Activated gamma-delta T cell (primary cell): ENCODE measurements at places on chromosomes 3 and 15.

GRCh38 chr3:183991403-183991802, 26.3 kb downstream of the ABCC5 start:
- no peak for DNase-seq

GRCh38 chr3:141089339-141090152, 38.4 kb downstream of the SPSB4 start:
- no peak for DNase-seq

GRCh38 chr3:68271145-68271544, 616.7 kb upstream of the SUCLG2 start:
- DNase-seq: no peak

DNA sequence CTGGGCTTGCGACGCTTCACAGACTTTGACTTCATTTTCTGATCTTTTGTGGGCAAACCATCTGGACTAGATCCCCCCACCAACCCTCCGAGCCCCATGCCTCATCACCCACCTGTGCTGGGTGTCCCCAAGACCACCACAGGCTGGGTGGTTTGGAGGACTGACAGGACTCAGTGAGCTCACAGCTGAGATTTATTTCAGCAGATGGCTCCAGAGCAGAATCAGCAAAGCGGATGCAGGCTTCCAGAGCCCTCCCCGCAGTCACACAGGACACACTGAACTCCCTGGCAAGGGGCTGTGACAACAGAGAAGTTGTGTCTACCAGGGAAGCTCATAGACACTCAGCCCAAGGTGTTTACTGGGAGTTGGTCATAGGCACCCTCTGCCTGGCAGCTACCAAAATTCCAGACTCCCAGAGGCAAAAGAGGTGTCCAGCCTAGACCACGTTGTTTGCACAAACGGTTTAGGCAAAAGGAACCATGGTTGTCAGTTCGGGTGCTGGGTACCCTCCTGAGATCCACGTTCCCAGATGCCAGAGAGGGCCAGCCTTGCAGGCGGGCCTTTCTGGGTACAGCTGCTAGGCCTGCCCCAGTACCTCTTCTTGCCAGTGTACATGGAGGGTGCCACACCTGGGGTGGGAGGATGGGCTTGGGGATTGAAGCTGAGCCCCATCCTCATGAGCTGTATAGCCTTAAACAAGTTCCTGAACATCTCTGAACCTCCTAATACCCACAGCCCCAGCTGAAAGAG, 170.3 kb downstream of the NSMCE3 start:
- no peak for DNase-seq

GRCh38 chr3:60202052-60202726, 1049.1 kb downstream of the FHIT start:
- DNase-seq: no peak

DNA sequence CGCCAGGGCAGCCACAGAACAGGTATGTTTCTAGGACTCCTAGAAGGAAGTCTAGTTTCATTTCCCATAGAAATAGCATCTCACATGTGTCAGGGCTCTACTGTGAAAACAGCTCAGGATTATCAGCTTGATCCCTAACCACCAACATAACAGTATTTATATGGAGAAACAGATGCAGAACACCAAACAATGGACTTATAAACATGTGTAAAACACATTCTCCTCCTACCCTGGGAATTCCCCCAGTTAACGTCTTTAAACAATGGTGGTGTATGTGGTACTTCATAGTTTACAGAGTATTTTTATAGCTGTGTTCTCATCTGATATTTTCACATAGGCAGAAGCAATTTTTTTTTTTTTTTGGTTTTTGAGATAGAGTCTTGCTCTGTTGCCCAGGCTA, 9.7 kb downstream of the TNFSF10 start:
- no peak for DNase-seq

- no peak for DNase-seq
Measured at GRCh38 chr3:16051691-16052090, 122.8 kb upstream of the GALNT15 start.

- DNase-seq: no peak
Measured at GRCh38 chr3:86867982-86868381, 123.0 kb downstream of the VGLL3 start.

GRCh38 chr3:177306252-177306651, 109.0 kb upstream of the TBL1XR1 start:
- no peak for DNase-seq

- DNase-seq: no peak
Measured at GRCh38 chr3:8992199-8992598, 28.9 kb upstream of the RAD18 start.

GRCh38 chr3:104992676-104993075, 374.0 kb upstream of the ALCAM start:
- no peak for DNase-seq
